ENCODE measurements at places on chromosomes 13 and 19.

GRCh38 chr19:49929121-49929610 lies at the start of the genes ATF5 and NUP62:
TSS of gene ATF5 (plus strand) at chr19:49929205. CDS start at chr19:49930851, 1,646 bp downstream.
TSS of gene NUP62 (minus strand) at chr19:49929504. CDS start at chr19:49909807, 19,697 bp downstream.
- DNase-seq, result peak; percentile 100

GRCh38 chr13:100581504-100581903 lies 7.1 kb downstream of the GGACT start:
- no peak for DNase-seq

GRCh38 chr19:4294389-4294788 lies 7.8 kb downstream of the TMIGD2 start:
- DNase-seq, result no peak

- peak; percentile 75 for DNase-seq
Observed at GRCh38 chr13:46633416-46633815, 80.4 kb downstream of the LRCH1 start.

- DNase-seq, result no peak
Observed at GRCh38 chr13:50513300-50513877, 330.1 kb downstream of the DLEU7 start.

DNA sequence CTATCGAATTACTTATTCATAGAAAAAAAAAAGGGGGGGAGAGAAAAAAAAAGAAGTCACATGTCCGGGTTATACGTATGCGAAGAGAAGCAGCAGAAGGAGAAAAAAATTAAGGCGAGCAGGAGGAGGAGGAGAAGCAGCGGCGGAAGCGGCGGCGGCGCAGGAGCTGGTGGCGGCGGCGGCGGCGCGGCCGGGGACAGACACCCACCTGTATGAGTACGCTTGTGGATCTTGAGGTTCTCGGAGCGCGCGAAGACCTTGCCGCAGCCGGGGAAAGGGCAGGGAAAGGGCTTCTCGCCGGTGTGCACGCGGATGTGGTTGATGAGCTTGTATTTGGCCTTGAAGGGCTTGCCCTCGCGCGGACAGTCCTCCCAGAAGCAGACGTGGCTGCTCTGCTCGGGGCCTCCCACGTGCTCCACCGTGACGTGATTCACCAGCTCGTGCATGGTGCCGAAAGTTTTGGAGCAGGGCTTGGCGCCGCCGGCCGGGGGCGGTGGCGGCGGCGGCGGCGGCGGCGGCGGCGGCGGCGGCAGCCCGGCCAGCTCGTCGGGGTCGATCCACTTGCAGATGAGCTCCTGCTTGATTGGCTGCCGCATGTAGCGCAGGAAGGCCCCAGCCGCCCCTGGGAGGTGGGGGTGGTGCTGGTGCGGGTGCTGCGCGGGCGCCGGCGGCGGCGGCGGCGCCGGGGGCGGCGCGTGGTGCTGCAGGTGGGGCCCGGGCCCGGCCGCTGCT lies 1.5 kb downstream of the ZIC5 start:
- DNase-seq, result no peak

DNA sequence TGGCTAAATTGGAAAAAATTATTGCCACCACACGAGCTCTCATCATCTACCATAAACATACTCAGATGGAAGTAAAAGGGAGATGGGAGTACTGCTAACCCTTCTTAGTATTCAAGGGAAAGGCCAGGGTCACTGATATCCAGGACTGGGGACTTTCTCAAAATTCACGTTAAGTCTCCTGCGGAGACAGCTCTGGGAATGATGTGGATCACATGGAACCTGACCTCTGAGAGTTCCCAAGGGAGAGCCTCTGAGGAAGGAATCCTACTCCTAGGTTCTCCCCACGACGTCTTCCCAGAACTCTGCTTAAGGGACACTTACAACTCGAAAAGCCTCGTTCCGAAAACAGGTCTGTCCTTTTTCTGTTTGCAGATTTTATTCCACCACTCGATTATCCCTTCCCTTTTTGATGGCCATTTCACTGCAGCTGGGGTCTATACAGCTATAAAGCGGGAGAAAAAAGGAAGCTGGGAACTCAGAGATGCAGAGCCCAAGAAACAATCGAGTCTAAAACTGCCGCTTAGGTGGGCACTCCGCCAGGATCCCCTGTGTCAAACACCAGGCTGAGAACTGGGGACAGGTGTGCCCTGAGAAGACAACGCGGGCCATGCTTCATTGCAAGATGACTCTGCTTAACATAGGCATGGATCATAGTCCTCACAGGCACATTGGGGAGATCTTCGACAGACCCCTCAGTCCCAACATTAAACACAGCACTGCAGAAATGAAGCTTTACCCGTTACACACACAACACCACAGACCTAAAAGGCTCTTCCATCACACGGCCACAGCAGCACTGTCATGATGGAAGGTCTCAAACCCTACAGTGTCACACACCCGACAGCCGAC lies 823 bp upstream of the ZNF567 start:
- no peak for DNase-seq

Measured in AG08395 (cell line).